Cerebellum (tissue), 4 donors: ENCODE measurements at places on chromosomes 11 and 22. TPM values are rescaled to one million over a fixed set of nuclear protein-coding genes. Genes with fewer than 3 reads are reported as not detected.

DNA sequence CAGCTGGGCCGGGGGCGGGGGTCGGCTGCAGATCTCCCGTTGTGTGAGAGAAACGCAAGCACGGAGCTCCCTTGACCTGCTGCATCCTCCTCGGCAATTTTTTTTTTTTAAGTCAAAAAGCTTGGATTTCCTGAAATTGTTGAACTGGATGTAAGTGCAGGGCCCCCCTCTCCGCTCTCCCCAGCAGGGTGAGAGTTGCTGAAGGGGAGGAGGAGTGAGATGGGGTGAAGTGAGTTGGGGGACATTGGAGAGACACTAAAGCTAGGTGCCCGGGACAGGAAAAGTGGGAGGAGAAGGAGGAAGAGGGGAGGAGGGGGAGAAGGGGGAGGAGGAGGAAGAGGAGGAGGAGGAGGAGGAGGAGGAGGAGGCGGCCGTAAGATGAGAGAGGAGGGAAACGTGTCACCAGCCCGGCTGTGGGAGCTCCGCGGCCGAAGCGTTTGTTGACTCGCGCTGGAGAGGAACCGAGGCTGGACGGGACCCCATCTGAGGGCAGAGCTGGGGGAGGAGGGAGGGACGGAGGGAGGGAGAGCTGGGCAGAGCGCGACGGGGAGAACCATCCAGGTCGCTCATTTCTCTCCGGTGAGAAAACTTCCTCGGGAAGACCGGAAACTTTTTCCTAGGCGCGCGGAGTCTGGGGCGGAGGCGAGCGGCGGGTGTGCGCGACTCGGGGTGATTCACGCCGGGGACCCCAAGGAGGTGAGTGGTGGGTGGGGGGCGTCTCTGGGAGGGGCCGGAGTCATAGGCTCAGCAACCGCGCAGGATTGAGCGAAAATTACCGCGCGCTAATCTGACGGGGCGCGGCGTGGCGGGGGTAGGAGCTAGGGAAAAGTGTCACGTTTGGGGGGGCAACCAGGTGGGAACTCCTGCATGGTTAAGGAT is 80.2 kb downstream of the PRR5L start:
- no peak for DNase-seq

DNA sequence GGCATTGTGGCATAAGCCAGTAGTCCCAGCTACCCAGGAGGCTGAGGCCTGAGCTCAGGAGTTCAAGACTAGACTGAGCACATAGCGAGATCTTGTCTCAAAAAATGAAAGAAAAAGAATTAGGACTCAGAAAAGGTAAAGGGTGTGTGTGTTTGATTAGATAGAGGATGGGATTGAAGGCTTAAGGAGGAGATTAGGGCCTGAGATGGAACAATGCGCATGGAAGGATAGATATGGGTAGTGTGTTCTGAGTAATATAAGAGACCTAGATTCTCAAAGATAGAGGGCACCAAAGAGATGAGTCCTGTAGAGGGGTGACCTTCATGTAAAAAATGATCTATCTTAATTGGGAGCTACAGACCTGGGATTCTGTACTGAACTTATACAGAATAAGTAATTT is 17.3 kb upstream of the RAB30 start:
- DNase-seq = no peak

- no peak for DNase-seq
Measured at GRCh38 chr22:23695571-23696325, 4.9 kb downstream of the RGL4 start.

GRCh38 chr11:33479231-33479630 is 221.4 kb downstream of the C11orf91 start:
- DNase-seq = peak; percentile 86

The NPAS4 gene
- total RNA-seq = 0.18 TPM

- no peak for DNase-seq
Measured at GRCh38 chr22:36986242-36986821, 32.9 kb downstream of the TST start.

GRCh38 chr22:26570864-26571525 is 18.9 kb downstream of the TPST2 start:
- no peak for DNase-seq

The SAA4 gene
- not detected for total RNA-seq

DNA sequence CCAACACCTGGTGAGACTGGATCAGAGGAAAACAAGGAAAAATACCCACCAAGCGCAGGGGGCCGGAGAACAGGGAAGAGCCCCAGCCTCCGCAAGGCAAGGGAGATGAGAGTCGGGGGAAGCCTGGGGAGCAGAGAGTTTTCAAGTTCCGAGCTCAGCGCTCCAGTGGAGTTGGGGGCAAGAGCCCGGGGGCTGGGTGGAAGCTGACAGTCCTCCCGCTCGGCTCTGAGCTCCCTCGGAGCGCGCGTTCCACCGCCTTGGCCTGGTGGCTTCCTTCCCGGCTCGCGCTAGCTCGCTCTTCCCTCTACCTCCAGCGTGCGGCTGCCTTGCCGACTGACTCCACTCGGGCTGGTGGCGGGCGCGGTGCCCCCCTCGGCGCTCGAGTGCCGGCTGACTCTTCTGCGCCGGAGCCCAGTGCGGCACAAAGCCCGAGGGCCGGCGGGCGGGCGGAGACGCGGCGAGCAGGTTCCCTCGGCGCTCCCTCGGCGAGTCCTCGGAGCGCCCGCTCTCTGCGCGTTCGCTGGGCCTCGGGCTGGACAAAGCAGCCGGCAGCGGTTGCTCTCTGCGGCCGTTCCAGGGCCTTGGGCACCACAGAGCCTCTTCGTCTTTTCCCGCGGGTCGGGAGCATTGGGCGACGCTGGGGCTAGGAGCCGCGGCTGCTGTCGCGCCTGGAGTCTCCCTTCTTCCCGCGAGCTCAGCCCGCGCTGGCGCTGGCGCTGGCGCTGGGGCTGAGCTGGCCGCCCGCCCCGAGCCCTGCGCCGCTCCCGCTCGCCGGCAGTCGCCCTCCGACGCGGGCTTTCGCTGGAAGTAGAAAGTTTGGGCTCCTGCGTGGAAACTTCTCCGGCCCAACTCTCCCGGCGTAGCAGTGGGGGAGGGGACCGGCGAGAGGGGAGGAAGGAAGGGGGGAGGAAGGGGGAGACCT is 1.0 kb downstream of the PAX6 start:
- DNase-seq = no peak

The SPTBN2 gene
- 93.8 TPM for total RNA-seq

GRCh38 chr11:20289732-20290131 is 73.8 kb upstream of the HTATIP2 start:
- no peak for DNase-seq

- no peak for DNase-seq
Measured at GRCh38 chr11:46348566-46349401, 1.5 kb downstream of the DGKZ start.

GRCh38 chr11:111441443-111441842 is 62.4 kb upstream of the POU2AF1 start:
- DNase-seq = no peak

- no peak for DNase-seq
Measured at GRCh38 chr11:914747-915501, 4.3 kb upstream of the CHID1 start.

DNA sequence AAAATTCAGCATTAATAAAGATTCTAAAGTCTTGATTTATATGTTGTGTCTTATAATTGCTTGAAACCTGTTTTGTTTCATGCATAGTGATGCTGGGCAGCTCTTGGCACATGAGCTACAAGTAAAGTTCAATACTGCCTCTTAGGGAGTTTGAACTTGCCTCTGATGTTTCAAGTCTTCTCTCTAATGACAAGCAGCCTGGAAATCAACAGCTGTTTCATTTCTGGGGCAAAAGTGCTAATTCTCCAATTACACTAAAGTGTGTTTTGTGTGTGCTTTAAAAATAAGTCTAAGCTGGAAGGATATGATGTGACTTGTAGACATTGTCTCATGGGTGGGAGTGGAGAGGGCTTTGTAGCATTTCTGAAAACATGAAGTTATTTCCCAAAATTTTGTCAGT is 23.7 kb upstream of the SESN3 start:
- no peak for DNase-seq

The RTN3 gene
- 192 TPM for total RNA-seq

GRCh38 chr11:111370902-111371578 is 8.0 kb downstream of the POU2AF1 start:
- no peak for DNase-seq

The CD82 gene
- 6.4 TPM for total RNA-seq

DNA sequence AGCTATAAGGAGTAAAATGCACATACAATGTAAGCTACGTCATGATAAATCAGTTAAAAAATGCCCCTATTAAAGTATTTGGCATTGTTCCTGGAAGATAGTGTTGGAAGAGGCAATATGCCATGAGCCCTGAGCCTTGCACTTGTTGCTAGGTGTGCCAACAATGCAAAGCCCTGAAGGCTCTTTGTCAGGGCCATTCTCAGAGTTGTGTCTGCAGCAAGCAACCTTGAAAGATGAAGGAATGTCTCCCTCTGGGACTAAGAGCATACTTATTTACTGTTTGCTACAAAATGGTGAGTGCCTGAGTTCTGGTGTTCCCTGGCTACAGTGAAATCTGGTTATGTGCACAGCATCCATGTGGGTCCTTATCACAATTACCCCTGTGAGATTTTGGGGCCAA is 322.3 kb upstream of the FAT3 start:
- DNase-seq = no peak

- no peak for DNase-seq
Measured at GRCh38 chr22:31926024-31926423, 18.3 kb upstream of the YWHAH start.

The RAB3IL1 gene
- total RNA-seq = 4.5 TPM
